ENCODE measurements at places on chromosomes 11 and 22.
A peak's percentile ranks its signal among the peaks of the same experiment; 100 is the strongest.

- DNase-seq: no peak
Observed at GRCh38 chr11:78310500-78310909, 107.1 kb downstream of the GAB2 start.

DNA sequence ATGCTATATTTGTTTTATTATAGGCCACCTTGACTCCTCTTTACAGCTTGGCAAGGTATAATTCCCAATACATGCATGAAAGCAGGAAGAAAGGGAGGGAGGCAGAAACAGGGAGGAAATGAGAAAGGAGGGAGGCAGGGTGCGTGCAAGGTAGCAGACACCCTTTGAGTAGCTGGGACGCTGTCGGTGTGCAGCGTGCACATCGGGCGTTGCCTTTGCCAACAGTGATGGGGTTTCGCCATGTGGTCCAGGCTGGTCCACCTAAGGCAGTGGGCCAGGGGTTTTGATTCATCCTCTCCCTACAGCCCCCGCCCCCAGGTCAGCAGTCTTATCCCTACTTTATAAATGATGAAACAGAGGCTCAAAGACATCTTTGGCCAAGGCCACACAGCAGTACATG lies 25.0 kb upstream of the PHF21B start:
- DNase-seq: no peak

DNA sequence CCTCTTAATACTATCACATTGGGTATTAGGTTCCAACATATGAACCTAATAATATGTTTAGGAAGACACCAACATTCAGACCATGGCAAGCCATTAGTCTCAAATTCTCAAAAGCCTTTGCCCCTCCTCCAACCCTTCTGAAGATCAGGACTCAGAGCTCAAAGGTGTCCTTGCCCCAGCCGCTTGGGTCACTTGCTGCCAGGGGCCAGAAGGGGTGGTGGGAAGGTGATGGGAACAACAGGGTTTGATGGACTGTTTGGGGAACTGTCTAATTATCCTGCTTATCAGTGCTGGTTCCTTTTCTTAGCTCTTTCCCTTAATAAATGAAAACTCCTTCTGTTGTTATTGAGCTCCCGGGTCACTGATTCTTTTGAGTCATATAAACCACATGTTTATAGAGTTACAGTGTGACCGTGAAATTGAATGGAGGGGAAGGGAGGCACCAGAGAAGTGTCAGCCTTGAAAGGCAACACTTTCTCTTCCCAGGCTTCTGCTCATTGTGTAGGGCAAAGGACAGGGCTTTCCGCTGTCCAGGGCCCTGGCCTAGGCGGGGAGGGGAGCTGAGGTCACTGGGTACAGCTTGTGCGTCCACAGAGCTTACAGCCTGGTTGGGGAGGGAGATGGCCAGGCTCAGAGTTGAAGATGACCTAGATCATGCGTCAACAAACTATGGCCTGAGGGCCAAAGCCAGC lies 105.1 kb downstream of the FBXO7 start:
- DNase-seq: no peak

GRCh38 chr22:45946805-45947600 lies 30.0 kb downstream of the WNT7B start:
- no peak for DNase-seq

DNA sequence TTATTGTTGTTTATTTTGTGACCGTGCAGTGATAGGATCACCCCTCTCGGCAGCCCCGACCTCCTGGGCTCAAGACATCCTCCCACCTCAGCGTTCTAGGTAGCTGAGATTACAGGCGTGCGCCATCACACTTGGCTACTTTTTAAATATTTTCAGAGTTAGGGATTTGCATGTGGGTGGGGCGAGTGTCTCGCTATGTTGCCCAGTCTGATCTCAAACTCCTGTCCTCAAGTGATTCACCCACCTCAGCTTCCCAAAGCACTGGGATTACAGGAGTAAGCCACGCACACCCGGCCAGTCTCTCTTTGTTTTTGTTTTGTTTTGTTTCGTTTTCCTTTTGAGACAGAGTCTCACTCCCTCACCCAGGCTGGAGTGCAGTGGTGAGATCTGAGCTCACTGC lies 1.2 kb upstream of the INTS5 start:
- DNase-seq: no peak

GRCh38 chr11:108222574-108223347 lies at the start of the genes ATM and NPAT:
TSS of gene ATM (plus strand) at chr11:108223067. CDS start at chr11:108227625, 4,558 bp downstream.
TSS of gene NPAT (minus strand) at chr11:108222638. CDS start at chr11:108222536, 102 bp downstream.
- DNase-seq: peak; percentile 100

GRCh38 chr11:103652013-103652412 lies 384.4 kb upstream of the DDI1 start:
- DNase-seq: no peak

DNA sequence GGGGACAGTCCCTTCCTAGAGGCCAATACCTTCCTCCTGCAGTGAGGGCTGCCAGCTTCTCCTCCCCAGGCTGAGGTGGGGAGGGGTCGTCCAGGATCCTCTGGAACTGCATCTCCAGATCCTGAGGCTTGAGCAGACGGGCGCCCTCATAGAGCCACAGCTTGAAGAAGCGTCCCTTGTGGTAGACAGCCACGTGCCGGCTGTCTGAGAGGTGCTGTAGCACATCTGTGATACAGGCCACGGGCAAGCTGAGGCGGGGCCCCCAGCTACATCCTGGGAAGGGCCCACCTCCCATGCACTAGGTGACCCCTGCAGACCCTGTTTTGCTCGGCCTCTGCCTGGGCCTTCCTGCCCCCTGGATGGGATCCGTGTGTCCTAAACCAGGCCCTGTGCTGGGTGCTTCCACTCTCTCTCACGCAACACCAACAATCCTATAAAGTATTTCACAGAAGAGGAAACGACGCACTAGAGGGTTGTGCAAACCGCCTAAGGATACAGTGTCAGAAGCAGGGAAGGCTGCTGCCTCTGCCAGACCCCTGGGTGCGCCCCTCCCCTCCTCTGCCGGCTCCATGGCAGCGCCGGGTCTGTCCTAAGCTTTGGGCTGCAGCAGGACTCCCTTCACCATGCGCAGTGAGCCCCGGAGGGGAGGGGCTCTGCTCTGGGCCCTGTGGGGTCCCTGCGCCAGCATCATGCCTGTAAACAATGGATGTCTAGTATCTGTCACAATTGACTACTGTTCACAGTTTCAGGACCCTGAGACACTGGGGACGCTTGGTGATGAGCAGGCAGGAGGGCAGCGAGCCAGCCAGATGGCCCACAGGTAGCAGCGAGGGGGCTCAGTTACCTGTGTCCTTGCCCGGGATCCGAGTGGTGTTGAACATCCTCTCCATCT lies 4.5 kb downstream of the CPT1B start:
- DNase-seq: no peak

- DNase-seq: peak; percentile 86
Observed at GRCh38 chr22:36211237-36211861, 9.7 kb upstream of the APOL4 start.

DNA sequence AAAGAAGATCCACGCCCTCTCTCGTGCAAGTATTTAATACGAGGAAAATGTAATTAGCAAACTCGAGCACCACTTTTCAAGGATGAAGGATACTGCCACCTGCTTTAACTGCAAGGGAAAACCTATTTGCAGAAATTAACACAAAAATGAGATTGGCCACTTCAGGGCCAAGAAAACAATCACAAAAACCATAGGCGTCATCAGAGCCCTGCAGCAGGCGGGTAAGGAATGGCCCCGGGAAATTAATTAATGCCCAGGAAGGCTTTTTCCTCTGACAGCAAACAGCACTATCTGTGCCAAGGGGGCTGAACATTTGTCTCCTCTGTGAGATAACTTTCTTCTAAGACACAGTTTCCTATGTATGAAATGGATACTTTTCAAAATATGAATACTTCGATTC lies 255.7 kb downstream of the CTTN start:
- no peak for DNase-seq

GRCh38 chr22:36397131-36398093 lies 9.6 kb upstream of the MYH9 start:
- no peak for DNase-seq

DNA sequence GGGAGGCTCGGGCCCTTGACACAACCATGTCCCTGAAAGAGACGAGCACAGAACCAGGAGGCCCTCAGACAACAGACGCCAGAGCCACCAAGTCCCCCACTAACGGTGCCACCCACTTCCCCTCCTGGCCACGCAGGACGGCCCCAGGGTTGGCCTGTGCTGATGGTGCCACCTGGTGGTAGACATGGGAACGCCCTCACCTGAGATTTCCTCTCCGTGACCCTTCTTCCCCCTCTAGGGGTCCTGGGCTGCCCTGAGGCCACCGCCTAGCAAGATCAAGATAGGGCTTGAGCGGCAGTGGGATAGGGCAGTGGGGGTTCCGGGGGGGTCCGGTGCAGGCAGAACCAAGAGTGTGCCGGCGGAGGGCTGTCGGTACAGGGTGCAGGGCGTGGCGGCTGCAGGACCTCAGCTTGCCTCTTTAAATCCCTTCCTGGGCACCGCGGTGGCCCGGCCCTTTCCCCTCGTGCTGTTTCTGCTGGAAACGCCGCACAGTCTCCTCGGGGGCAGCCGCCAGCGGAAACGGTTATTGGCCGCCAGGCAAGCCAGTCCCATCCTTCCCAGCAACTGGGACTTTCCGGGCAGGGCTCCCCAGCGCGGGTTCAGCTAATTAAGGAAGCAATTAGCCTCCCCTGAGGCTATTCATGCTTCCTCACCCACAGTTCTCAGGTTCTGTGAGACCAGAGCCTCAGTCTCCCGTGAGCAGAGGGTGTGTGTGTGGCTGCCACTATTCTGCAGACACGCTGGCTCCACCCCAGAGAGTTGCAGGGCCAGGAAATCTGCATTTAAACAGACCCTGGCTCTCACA lies 5.5 kb upstream of the NFAM1 start:
- peak; percentile 78 for DNase-seq

DNA sequence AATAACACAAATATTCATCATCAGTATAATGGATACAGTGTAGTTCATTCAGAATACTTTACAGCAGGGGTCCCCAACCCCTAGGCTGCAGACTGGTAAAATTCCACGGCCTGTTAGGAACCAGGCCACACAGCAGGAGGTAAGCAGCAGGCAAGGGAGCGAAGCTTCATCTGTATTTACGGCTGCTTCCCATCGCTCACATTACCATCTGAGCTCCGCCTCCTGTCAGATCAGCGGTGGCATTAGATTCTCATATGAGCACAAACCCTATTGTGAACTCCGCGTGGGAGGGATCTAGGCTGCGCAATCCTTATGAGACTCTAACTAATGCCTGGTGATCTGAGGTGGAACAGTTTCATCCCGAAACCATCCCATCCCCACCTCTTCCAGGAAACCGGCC lies 125.1 kb downstream of the SERGEF start:
- no peak for DNase-seq

Data from AML-193 (cell line).